ENCODE measurements at places on chromosomes 12 and 14. TPM values are rescaled to one million over a fixed set of nuclear protein-coding genes. Genes with fewer than 3 reads are reported as not detected.

Gene FGF23
- not detected for total RNA-seq

Gene SLC2A3
- 356 TPM for total RNA-seq

Gene PHETA1
- 2.1 TPM for total RNA-seq

Gene MAP1LC3B2
- total RNA-seq: 1.2 TPM

Gene SCN8A
- 0.50 TPM for total RNA-seq

All from natural killer cell treated with Interleukin-12 subunit alpha and Interleukin-12 subunit beta and Interleukin-15 and Interleukin-18, amount 100 ng/mL, for 72 hours (primary cell).